A549 (cell line): ENCODE measurements at places on chromosomes 3 and 15.

- peak; percentile 90 for DNase-seq
These were observed 21.1 kb upstream of the CDCP1 start for GRCh38 chr3:45167011-45167911.

DNA sequence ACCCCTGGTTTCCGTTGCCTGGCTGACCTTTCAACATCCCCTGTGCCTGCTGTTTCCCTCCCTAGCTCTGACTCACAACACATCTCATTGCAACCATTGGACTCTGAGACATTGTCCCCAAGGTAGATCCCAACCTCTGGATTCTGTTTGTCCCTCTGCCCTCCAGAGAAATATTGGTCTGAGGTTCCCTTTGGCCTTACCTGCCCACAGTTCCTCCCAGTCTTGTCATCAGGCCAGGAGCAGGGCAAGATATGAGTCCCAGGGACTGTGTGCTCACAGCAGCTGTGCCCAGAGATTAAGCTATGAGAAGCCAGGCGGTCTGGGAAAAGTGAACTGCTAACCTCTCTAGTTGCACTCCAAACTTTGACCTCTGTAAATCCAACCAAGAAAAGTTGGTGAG is 168.2 kb upstream of the NR2F2 start:
- no peak for DNase-seq

GRCh38 chr3:168511428-168512014 is 415.8 kb upstream of the GOLIM4 start:
- DNase-seq: no peak

- no peak for DNase-seq
These were observed 37.8 kb downstream of the GPR160 start for GRCh38 chr3:170075441-170076091.

- DNase-seq: no peak
These were observed 46.3 kb upstream of the FLNB start for GRCh38 chr3:57961828-57962447.

GRCh38 chr15:88493844-88494243 is 26.3 kb downstream of the MRPS11 start:
- DNase-seq: no peak

GRCh38 chr3:176848431-176849214 is 348.7 kb downstream of the TBL1XR1 start:
- DNase-seq: no peak

- no peak for DNase-seq
These were observed 147.0 kb downstream of the MEIS2 start for GRCh38 chr15:36953346-36953745.

- no peak for DNase-seq
These were observed 11.8 kb upstream of the FBXO22 start for GRCh38 chr15:75891895-75892294.

- no peak for DNase-seq
These were observed 47.8 kb downstream of the THBS1 start for GRCh38 chr15:39628546-39629257.

DNA sequence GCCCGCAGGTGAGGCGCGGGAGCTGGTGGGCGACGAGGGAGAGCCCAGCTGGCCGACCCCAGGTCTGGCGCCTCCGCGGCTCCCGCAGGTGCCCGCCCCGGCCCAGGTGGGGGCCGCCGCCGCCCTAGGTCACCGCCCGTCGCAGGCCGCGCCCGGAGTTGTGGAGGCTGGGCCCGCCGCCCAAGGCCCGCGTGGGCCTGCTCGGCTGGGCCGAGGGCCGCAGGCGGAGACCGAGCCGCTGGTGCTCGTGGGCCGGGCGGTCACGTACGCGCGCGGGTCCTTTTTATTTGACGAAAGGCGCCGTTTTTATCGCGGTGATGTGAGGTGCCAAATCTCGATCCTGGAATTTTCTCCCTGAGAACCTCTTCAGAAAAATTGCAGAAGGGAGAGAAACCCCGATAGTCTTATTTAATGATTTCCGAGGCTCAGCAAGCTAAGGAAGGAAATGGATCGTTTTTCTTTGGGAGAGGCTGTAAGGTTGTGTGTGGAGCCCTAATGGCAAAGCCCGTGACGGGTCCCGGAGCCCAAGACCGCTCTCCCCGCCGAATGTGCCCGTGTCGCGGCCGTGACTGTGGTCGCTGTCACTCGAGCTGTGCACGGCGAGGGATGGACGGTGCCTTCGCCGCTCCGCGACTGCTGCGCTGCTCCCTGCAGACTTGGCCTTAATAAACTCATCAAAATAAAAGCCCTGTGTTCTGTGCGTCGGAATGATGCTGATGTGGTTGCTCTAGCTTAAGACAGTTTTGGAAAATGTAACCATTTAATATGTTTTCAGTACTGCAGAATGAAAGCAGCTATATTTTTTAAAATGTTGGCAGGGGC is 612 bp downstream of the APPL1 start:
- peak; percentile 26 for DNase-seq

- DNase-seq: no peak
These were observed 34.8 kb upstream of the RPL32 start for GRCh38 chr3:12875857-12876836.

- peak; percentile 94 for DNase-seq
These were observed 74.6 kb downstream of the ITGB5 start for GRCh38 chr3:124812291-124813265.

- no peak for DNase-seq
These were observed 43.2 kb downstream of the SLC6A20 start for GRCh38 chr3:45753095-45753494.

DNA sequence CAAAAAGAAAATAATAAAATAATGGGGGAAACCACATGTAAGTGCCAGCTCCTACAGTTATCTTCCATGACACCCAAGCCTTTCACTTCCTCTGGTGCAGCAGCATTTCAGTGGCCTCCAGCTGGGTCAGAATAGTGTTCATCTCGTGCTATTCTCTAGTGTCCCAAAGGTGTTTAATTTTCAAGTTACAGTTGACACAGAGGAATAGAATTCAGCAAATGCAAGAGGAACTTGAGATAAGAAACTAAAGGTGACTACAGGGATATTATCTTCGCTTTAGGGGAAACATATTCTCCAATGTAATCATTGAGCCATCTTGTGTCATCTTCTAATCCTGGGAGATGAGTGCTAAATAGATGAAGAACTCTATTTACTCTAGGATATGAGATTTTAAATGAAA is 212.8 kb downstream of the EPHA3 start:
- no peak for DNase-seq

- no peak for DNase-seq
These were observed 973.4 kb upstream of the CFAP20DC start for GRCh38 chr3:60023189-60023588.

GRCh38 chr15:44812029-44812517 is 75.7 kb downstream of the TRIM69 start:
- DNase-seq: no peak

- DNase-seq: no peak
These were observed 117.0 kb downstream of the SATB1 start for GRCh38 chr3:18308096-18308650.

- DNase-seq: no peak
These were observed 123.9 kb upstream of the SLC6A11 start for GRCh38 chr3:10692039-10692622.
